ENCODE measurements at places on chromosomes 4 and X.

- DNase-seq = peak; percentile 14
Measured at GRCh38 chrX:17621566-17622270, 115.6 kb upstream of the SCML1 start.

DNA sequence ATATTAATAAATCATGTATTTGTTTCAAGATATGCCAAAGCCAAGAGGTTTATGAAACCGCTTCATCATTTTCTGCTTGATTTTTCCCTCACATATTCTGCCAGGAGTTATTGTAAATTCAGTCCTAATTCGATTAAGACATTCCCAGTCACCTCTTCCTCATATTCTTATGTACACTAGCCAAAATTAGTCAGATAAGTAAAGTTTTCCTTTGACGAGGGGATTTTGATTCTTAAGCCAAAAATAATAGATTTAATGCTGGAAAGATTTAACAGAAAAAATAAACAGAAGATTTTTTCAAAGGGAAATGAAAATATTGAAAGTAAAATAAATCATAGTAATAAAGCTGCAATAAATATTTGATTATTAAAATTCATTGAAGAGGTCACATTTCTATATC is 51.0 kb upstream of the VEGFC start:
- DNase-seq = no peak

DNA sequence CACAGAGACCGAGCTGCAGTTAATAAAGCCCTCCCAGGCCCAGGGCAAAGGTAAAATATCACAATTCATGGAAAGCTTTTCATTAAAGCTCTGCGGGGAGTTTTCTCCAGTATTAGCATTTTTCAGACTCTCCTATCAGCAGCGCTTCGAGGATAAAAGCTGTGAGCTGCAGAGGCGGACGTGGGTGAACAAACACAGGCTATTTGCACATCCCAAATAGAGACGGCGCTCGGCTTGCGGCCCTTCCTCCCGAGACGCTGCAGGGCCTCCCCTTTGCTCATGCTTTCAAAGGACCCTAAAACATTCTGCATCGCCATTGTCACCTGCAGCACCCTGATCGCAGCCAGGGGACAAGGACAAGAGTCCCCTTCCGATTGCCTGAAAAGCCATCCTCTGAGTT is 97.3 kb downstream of the SORCS2 start:
- no peak for DNase-seq

DNA sequence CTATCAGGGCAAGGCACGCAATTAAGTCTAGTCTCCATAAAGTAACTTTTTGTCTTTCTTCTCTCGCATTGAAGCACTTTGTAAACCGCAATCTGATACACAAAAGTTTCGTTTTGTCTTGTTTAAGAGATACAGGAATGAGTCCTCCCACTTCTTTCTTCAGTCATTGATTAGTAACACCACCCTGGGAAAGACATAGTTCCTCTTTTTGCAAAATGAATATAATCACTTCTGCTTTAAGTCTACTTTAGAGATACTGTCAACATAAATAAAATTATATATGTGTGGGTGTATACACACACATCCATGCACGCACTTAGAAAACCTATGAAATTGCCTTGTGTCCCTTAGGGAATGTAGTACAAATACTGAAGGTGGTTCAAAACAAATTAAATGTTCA is 11.7 kb downstream of the COQ2 start:
- no peak for DNase-seq

- peak; percentile 5 for DNase-seq
Measured at GRCh38 chrX:122500556-122500955, 683.5 kb upstream of the GRIA3 start.

DNA sequence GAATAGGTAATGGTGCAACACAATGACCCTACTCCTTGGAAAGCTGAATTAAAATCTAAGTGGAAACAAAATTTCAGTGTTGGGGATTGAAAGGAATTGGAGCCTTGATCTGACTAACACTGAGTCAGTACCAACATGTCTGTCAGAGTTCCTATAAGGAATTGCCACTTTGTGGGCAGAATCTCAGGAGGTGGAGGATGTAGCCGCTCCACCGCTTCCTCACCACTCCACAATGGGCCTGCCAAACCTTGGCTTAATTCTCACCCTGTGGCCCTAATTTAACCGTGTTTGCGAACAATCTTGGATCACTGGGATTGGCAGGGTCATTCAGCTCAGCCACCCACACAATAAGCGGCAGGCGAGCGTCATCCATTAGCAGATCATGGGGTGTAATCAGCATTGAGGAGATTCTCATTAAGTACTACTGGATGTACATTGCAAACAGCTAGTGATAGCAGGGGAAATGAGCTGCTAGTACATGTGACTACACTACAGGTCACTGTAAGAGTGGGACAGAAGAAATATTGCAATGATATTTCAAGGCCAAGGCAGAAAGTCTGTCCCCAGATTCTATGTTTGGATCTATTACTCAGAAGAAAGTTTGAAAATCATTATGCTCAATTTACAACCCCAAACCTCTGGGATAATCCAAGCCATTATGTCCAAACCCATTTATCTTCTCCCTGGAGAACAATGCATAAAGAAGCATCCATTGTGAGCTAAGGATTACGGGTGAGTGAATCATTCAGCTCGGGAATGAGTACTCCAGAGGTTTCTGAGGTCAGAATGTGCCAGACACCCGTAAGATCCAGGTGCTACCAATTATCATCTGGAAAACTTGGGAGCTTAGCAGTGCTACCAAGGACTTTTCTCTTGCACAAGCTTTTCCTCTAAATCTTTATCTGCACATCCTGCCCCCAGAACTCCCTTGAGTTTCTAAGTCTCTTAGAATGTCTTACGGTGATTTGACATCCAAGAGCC is 5.8 kb downstream of the SRPX start:
- peak; percentile 69 for DNase-seq

DNA sequence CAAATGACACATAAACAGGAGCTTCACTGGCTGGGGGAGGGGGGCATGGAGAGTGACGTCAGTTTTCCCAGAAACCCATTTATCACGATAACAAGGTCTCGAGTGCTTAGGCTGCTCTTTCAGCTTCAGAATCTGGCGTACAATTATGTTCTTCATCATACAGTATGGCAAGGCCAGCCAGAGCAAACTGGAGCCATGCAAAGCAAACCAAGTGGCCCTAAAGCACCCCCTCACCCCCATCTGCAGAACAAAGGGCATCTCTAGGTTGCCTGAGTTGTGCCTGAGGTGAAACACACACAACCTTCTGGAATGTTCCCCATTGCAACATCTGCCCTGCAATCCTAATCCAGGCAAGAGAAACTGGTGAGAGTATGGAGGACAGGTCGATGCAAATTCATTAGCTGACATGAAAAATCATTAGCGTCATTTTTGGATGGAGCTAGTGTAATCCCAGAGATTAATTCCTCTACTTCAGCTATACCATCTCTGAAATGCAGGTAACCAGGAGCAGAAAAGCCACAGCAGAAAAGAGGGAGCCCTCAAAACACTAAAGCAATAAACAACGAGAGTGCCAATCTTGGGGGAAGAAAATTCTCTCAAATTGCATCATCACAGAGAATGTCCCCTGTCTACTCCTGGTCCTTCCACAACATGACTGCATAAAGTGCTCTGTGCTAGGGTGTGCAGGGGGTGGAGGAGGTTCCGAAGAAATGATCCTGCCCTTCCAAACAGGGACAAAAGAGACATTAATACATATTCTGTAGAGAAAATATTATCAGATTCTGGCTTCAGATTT is 1.8 kb downstream of the SEPTIN6 start:
- DNase-seq = peak; percentile 68

- peak; percentile 23 for DNase-seq
Measured at GRCh38 chr4:126647756-126648397, 984.9 kb upstream of the INTU start.

DNA sequence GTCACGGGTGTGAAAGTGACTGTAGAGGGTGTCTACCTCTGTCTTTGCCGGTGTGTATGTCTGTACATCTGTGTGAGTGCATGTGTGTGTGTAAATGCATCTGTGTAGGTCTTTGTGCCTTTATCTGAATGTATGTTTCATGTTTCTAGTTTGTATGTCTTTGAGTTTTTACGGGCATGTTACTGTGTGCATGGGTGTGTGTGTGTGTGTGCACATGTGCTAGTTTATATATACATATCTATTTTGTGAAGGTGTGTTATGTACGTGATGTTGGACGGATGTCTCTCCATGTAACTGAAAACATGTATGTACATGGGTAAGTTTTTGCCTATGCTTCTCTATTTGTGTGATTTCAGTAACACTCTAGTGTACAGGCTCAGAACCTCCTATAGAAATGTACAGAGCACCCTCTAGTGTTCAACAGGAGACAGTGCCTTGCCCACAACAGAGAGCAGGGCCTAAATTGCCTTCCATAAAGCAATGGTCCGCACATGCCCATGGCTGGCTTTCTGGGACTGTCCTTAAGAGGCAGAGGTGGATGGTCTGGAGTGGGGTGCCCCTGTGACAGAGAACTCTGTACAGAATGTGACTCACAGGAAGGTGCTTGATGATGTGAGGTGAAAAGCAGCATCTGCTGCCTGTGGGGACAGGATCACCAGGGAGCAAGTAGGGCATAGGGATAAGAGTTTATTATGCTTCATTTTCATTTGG is 343.5 kb downstream of the RAPGEF2 start:
- peak; percentile 86 for DNase-seq

- DNase-seq = peak; percentile 92
Measured at GRCh38 chrX:22389556-22390179, 117.0 kb downstream of the CBLL2 start.

DNA sequence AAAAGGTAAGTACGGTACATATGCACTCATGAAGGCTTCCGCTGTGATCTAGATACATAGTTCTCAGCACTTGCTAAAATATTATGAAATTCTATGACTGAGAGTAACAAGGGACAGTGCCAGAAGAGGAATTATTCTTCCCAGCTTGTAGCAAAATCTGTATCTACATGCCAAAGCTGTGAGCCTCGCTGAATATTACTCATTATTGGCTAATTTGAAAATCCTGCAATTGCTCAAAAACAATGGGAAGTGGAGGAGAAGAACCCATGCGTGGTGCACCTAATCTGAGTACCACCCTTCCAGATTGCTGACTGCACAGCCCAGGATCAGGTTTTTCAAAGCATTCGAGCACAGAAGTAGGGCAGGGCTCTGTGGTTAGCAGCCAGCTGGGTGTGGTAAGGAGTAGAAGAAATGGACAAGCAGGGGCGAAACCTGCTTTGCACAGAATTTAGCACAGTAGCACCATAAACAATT is 17.4 kb upstream of the PDCL2 start:
- DNase-seq = peak; percentile 1

DNA sequence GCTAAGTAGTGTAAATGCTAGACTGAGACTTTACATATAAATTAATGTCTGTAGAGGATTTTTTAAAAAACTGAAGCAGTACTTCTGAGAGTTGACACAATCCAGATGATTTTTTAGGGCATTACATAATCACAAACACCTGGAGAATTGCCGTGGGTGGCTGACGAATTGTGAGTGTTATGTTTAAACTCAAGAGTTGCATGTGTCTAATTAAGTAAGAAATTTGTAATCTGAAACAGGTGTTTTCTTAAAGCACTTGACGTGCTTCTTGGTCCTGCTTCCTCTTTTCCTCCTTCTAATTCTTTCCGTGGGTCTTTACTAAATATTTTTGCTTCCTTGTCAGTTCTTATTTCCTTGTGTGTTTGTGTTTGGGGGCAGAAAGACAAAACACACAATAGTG is 27.8 kb downstream of the PIR start:
- DNase-seq = peak; percentile 21

Data from EH (cell line).